Muscle of arm (tissue), 14 donors: ENCODE measurements at places on chromosomes 6 and 20. TPM values are rescaled to one million over a fixed set of nuclear protein-coding genes. Genes with fewer than 3 reads are reported as not detected.

Gene DSP
- not detected for polyA plus RNA-seq

Gene FGD2
- 2.5 TPM for polyA plus RNA-seq

Gene LY6G6F
- not detected for polyA plus RNA-seq

GRCh38 chr6:144500892-144501291 lies 215.8 kb downstream of the UTRN start:
- DNase-seq = no peak

DNA sequence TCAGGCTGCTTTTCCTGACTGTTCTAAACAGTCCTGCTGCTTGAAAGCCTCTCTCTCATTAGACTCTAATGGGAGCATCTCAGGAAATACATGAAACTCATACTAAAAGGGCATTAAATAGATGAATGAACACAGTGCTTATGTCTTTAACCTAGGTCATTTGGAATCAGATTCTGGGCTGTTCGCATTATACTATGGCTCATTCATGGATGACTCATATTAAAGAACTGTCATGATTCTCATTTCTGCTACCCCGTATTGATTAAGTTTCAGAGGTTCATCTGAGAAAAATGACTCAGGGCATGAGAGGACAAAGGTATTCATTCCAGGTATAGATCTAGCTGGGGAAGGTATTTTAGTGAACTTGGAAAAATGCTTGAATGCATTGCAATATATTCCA lies 335.5 kb downstream of the GJA1 start:
- DNase-seq = no peak

GRCh38 chr20:54174457-54175175 lies 830 bp upstream of the CYP24A1 start:
- DNase-seq = no peak

DNA sequence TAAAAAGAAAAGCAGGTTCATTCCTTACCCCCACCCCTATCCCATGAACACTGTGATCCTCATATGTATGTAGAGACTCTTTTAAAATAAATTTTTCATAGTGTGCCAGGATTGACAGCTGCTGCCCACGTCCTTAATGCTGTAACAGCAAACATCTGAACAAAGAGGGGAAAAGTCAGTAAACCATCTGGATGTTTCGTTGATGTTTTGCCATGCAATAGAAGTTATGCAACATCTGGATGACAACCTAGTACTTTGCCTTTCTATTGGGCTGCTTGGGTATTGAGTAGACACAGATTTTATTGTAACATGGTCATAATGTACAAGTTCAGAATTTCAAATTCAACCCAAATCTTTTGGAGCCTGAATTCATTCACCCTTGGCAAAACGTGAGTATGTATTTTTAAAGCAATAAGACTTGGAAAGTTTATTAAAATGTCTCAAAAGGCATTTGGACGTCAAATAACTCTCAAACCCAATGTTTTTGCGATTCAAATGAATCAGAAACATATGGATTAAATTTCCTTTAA lies 500.3 kb downstream of the DHX35 start:
- DNase-seq = no peak

GRCh38 chr20:36362978-36363713 lies 57.0 kb downstream of the DLGAP4 start:
- DNase-seq = no peak

Gene ZBP1
- polyA plus RNA-seq = not detected

- no peak for DNase-seq
Observed at GRCh38 chr20:11752336-11752735, 165.4 kb upstream of the BTBD3 start.

DNA sequence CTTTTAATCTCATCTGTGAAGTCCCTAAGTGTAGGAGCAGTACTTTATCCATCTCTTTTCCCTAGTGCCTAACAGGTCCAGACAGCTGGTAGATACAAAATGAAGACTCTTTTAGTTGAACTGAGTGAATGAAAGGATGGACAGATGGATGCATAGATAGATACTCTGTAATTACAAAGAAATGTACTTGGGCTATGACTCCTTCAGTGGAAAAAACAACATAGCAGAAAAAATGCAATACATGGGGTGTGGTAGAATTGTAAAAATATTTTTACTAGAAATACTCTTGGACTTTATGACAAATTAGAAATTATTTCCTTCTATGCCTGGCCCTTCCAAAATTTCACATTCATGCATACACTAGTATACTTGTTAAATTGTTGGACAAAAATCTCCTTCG lies 29.3 kb downstream of the KCNQ5 start:
- no peak for DNase-seq

- no peak for DNase-seq
Observed at GRCh38 chr20:43976547-43976946, 61.9 kb downstream of the TOX2 start.

DNA sequence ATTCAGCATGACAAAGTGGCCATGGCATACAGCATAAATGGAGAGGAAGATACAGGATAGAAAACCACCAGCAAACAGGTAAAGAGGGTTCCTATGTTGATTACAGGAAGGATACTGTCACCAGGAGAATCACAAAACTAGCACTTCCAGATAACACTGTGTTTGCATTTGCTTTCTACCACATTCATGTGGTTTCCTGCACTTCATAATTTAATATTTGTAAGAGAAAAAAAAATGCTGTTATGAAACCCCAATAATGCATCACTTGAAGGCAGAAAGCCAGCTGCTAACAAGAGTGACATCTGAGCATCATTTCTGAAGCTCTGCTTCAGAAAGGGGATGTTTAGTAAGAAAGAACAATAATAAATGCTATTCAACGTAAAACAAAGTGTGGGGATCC lies 106.6 kb downstream of the ATXN1 start:
- no peak for DNase-seq

Gene UBE2C
- 41.4 TPM for polyA plus RNA-seq

Gene TRIM31
- polyA plus RNA-seq = not detected

DNA sequence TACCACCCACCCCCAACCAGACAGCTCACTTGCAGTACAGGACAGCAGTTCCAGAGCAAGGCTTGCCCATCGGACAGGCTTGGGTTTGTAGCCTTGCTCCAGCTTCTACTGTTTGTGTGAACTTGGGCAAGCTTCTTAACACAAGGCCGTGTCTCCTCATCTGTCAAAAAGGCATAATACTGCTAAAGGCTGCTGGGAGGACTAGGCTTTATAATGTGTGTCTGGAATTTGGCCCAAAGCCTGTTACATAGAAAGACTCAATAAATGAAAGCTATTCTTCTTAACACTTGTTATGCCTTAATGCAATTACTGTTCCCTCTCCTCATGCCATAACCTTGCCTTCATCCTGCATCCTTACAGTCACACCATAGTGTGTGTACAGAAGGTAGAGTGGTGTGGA lies 43.4 kb downstream of the LYRM4 start:
- no peak for DNase-seq

Gene FNDC11
- polyA plus RNA-seq = not detected

Gene C20orf202
- polyA plus RNA-seq = 0.45 TPM

Gene PLCB4
- polyA plus RNA-seq = 5.4 TPM

Gene HDGFL1
- polyA plus RNA-seq = not detected

Gene RTF2
- polyA plus RNA-seq = 162 TPM

GRCh38 chr20:36311854-36312723 lies 6.0 kb downstream of the DLGAP4 start:
- DNase-seq = no peak

- DNase-seq = no peak
Observed at GRCh38 chr20:59729506-59729905, 125.2 kb downstream of the PHACTR3 start.

DNA sequence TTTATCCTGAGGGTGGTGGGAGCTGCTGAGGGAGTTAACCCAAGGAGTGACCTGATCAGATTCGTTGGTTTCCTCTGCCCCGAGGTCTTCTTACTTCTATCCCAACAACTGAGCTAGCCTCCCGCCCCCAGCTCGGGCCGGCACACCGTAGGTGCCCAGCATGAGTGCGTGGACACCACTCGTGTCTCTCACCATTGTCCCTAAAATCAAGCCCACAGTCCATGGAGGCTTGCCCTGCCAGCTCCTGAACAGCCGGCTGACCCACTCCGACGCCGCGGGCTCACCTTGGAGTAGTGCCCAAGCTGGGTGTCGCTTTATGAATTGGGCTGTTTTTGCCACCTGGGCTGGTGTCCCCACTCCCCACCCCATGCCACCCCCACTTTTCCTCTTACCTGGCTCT lies 59.0 kb upstream of the CCDC167 start:
- no peak for DNase-seq

- DNase-seq = no peak
Observed at GRCh38 chr20:24745617-24746350, 203.3 kb upstream of the CST7 start.

- no peak for DNase-seq
Observed at GRCh38 chr6:110137924-110138887, 41.3 kb downstream of the WASF1 start.

- DNase-seq = no peak
Observed at GRCh38 chr20:51391926-51392325, 150.6 kb downstream of the NFATC2 start.

DNA sequence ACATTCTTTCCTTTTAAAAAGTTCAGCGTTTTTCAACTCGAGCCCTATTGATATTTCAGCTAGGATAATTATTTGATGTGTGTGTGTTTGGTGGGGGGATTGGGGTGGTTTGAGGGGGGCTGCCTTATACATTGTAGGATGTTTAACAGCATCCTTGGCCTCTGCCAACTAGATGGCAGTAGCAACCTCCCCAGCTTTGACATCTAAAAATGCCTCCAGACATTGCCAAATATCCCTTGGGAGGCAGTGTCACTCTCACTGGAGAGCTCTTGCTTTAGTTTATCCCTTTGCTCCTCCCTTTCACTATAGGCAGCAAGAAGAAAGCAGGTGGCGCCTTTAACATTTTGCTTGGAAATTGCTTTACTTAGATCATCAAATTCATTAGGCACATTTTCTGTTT lies 14.6 kb upstream of the TP53TG5 start:
- no peak for DNase-seq

GRCh38 chr6:37020381-37020780 lies 14.9 kb downstream of the FGD2 start:
- DNase-seq = no peak

Gene ADAM33
- 62.3 TPM for polyA plus RNA-seq

GRCh38 chr6:71346334-71346694 lies 57.7 kb downstream of the OGFRL1 start:
- DNase-seq = no peak

DNA sequence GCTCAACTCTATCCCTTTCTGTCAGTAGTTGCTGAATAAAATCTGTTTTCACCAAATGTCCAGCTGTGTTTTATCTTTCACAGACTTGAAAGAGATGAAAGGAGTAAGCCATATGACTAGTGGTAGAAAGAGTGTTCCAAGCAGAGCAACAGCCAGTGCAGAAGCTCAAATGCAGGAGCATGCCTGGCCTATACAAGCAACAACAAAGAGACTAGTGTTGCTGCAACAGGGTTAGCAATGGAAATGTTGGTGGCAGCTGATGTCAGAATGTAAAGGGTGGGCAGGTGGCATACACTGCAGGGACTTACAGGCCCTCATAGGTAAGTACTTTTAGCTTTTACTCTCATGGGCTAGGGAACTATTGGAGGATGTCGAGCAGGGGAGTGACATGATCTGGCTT lies 5.2 kb upstream of the HINT3 start:
- no peak for DNase-seq

Gene RBM24
- polyA plus RNA-seq = 422 TPM

GRCh38 chr6:117504478-117505144 lies 22.1 kb downstream of the DCBLD1 start:
- DNase-seq = no peak

Gene DEFB124
- 0.73 TPM for polyA plus RNA-seq

GRCh38 chr20:49905415-49906091 lies 9.8 kb downstream of the SPATA2 start:
- DNase-seq = no peak

- no peak for DNase-seq
Observed at GRCh38 chr20:33679758-33680485, 5.7 kb upstream of the NECAB3 start.

Gene IYD
- not detected for polyA plus RNA-seq

DNA sequence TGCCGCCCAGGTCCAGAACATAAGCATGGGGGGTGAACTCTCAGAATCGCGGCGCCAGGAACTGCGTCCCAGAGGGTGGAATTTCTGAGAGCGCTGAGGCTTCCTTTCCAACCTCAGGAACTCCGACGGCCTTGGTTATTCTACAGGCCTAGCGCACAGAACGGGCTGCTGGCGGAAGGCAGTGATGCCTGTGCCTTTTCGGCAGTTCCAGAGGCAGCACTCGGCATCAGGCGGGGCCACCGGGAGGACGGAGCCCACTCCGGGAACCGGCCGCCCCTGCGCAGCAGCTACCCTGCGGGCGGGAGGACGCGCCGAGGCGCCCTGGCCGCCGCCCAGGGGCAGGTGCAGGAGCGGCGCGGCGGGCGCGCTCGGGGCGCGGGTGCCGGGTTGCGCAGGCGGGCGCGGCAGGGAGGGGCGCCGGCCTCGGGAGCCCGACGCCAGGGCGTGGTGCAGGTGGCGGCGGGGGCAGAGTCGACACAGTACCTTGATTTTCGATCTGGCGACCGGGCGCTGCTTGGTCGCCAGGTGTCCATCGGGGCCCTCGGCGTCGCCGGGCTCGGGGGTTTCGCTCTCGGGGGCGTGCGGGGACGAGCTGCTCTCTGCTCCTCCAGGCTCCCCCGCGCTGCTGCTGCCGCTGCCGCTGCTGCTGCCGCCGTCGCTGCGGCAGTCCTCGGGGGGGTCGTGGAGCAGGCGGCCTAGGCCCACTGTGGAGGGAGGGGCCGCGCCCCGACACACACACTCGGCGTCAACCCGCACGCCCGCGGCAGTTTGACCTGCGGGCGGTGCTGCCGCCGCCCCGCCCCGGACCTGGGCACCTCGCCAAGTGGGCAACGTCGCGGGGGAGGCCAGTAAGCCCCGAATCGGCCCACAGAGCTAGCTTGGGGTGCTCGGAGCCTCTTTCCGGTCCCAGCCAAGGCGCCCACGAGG lies 1.3 kb downstream of the OVOL2 start:
- DNase-seq = no peak

- DNase-seq = no peak
Observed at GRCh38 chr6:169231790-169232506, 21.7 kb downstream of the THBS2 start.

DNA sequence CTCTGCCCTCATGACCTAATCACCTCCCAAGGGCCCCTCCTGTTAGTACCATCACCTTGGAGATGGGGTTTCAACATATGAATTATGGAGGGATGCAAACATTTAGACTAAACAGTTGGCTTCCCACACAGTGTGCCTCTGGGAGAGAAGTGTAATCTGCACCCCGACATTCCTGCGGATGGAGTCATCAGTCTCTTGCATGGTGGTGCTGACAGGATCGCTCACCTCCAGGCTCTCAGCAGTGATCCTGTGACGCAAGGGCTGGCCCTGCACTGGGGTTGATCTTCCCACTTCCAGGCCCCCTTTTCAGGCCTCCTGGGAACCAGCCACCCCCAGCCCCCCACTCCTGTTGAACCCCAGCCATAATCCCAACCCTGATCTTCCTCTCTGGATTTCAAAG lies 16.0 kb upstream of the PI16 start:
- no peak for DNase-seq

- no peak for DNase-seq
Observed at GRCh38 chr6:55759536-55759935, 115.9 kb downstream of the BMP5 start.

Gene TGM3
- 0.21 TPM for polyA plus RNA-seq

- DNase-seq = no peak
Observed at GRCh38 chr6:75084018-75084417, 121.8 kb downstream of the COL12A1 start.

GRCh38 chr6:111984081-111984480 lies 69.8 kb upstream of the CCN6 start:
- no peak for DNase-seq

Gene MAN1A1
- polyA plus RNA-seq = 31.3 TPM

Gene TMEM200A
- polyA plus RNA-seq = 22.6 TPM

- no peak for DNase-seq
Observed at GRCh38 chr6:51949526-51949925, 137.9 kb downstream of the PKHD1 start.

Gene SLC26A8
- polyA plus RNA-seq = not detected
